Mammary epithelial cell (primary cell): ENCODE measurements at places on chromosomes 4 and X.

GRCh38 chr4:67565284-67565683 is 6.8 kb downstream of the STAP1 start:
- DNase-seq, result no peak

DNA sequence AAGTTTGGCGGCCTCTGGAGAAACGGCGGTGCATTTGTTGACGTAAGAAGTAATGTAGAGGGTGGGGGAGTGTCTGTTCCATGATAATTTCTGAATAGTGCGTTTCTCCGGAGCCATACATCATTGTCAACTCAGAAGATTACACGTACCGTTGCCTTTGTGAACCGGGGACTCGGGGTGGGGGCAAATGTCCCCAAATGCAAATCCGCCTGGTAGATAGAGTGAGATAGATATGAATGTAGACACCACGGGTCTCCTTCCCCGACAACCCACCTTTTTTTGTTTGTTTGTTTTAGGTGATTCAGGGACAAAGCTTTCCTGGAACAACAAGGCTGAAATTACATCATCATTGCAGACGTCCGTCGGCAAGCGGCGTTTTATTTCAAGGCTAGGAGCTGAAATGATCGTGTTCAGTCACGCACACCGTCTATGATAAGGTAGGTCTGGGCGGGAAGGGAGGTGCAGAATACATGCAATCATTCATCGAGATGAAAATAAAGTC is 96.0 kb upstream of the PPP2R3B start:
- DNase-seq, result no peak

- DNase-seq, result no peak
These were observed 50.5 kb downstream of the PSAPL1 start for GRCh38 chr4:7384003-7384928.

DNA sequence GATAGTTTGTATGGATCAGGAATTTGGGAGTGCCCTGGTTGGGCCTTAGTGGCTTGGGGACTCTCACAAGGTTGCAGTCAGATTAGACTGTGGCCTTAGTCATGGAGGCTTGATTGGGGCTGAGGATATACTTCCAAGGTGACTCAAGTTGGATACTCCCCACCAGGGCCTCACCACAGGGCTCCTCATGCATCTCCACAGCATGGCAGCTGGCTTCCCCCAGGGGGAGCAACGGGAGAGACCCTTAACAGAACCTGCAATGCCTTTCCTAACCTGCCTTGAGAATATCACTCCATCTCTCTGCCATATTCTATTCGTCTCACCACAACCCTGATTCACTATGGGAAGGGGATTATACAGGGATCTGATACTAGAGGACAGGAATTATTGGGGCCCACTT is 161.9 kb downstream of the RELL1 start:
- DNase-seq, result no peak

DNA sequence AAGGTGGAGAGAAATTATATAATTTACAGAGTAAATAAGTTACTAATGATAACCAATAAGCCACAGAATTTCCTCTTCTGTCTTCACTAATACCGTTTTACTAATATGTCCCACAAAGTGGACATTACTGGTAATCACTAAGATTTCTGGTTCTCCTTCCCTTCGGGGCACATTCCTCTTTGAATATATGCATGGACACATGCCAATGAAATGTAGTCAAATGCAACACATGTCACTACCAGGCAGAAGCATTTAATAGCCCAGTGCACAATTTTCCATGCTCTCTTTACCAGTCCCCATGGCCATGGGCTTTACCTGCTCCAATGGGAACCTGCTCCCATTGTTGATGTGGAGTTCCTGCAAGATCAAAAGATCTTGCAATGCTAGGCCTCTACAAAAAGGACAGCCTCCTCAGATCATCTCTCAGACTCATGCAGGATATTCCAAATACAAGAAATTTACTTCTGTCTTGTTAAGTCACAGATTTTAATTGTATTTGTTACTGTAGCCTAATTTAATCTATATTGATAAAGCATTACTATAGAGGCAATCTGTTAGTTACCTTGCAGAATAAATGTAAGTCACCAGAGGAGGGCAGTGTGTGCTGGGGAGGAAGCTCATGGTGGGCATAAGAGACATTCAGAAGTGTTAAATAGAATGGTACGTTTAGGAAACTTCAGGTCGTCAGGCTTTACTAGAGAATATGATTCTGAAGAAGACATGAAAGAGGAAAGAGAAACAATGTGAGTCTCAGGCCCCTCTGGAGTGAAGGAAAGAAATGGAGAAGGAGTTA is 37.1 kb upstream of the INPP4B start:
- DNase-seq, result no peak

GRCh38 chr4:1678244-1678643 is 5.9 kb downstream of the FAM53A start:
- DNase-seq, result no peak

DNA sequence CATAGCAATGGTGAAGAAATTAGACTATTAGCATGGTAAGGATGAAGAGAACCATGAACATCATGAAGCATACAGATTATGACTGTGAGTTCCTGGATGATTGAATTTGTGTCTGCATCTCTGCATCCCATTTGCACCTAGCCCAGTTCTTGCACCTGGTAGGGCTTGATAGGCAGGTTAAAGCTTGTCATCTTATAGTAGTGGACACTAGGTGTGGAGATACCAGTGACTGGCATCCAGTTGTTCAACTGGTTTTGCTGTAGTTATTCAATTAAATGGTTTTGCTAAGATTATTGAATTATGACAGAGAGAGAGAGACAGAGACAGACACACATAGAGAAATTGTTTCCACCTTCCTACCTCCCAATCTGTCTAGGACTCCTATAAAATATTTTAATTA is 5.0 kb downstream of the ADH7 start:
- DNase-seq, result no peak

- DNase-seq, result no peak
These were observed 22.9 kb downstream of the ABLIM2 start for GRCh38 chr4:8135666-8136065.

GRCh38 chr4:89514811-89515210 is 207.2 kb upstream of the GPRIN3 start:
- DNase-seq, result no peak

DNA sequence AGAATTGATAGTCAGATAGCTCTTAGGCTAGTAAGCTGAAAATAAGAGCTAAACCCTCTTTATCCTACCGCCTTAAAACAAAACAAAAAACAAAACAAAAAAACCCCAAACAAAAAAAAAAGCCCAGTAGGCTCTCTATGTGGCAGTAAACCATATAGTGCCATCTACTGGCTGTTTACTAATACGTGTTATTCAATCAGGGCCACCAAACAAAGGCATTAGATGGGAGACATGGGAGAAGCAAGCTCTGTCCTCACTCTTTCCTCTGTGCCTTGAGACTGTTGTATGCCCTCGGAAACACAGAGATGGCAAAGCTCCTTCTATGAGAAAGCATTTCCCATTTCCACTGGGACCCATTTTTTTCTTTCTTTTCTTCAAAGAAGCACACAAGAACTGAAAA is 148.8 kb upstream of the MID1 start:
- DNase-seq, result peak; percentile 12

GRCh38 chrX:131216828-131217227 is 72.3 kb downstream of the IGSF1 start:
- DNase-seq, result no peak

DNA sequence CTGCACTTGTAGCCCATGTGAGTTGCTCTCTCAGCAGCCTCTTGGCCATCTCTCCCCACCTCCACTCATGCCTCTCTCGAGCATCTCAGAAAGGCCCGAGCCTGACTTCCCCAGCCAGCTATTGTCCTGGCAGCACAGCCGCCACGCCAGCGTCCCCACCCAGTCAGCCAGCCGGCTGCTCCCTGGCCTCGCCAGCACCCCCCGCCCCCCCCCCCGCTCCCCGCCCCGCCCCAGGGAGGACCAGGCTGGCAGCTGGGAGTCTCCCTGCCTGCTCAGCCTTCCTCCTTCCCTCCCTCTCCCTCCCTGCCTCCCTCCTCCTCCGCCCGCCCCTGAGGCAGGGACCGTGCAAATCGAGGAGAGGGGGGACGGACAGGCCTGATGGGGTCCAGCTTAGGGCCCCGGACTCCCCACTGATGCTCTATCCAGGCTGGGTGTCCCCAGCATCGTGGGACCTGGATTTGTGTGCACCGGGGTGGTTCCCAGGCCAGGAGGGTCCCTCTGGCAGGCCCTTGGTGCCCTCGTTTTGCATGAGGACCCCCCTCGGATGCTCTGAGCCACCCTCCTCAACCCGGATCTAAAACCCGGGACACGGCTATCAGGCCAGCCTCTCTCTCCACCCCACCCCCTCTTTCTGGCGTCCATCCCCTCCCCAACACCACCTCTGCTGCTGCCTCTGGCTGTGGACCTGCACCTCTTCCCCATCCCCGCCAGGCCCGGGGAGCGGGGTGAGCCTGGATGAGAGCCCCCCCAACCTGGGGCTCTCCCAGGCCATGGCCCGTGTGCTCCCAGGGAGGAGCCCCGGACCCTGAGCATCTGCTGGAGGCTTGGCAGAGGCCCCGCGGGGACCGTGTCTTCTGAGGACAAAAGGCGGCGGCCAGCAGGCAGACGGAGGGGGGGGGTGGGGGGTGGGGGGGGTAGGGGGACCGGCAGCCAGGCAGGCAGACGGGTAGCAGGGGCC is at the start of gene GPR173:
GPR173 (plus strand) TSS at position 621 of the 958 bp plus-strand sequence. CDS start 27,833 bp downstream, outside the sequence.
- DNase-seq, result no peak

GRCh38 chr4:81577392-81577791 is 105.7 kb upstream of the RASGEF1B start:
- no peak for DNase-seq

GRCh38 chr4:183328832-183329231 is 6.6 kb upstream of the CLDN24 start:
- no peak for DNase-seq

DNA sequence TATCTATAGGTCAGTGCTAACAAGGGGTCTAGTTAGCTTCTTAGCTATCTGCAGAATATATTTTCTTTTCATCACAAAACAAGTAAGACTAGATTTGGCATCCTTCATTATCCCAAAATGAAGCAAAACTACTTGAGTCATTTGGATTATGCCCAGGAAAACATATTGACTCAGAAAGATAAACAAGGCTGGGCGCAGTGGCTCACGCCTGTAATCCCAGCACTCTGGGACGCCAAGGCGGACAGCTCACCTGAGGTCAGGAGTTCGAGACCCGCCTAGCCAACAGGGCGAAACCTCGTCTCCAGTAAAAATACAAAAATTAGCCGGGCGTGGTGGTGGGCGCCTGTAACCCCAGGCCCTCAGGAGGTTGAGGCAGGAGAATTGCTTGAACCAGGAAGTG is 18.0 kb upstream of the MND1 start:
- DNase-seq, result peak; percentile 60

GRCh38 chr4:128220286-128221235 is 67.1 kb downstream of the PGRMC2 start:
- DNase-seq, result peak; percentile 42

GRCh38 chr4:35163168-35163567 is 1081.1 kb downstream of the ARAP2 start:
- no peak for DNase-seq

DNA sequence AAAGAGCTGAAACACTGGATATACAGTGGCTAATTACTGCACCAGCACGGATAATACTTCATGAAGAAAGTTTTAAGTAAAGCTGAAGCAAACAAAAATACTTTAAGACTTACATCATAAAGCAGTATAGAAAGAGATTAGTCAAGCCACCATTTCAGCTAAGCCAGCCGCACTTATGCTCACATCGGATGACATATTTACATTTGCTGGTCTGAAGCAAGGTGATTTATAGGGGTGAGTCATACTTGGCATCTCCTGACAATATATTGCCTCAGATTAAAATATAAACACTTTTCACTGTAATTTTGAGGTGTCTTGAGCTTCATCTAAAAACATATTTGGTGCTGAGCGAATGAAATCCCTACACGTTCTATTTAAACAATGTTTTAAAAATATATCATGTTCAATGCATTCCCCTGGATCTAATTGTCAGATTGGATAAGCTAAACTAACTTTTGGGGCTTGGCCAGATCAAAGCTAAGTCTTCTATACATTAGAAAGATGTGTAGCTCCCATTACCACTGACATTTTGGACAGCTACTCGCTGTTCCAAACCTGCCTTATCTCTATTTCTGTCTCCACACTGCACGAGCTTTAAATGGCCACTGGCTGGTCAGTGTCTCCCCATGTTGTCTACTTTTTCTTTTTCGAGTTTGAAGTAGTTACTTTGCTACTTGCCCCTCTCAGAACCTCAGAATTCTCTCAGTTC is 103.2 kb downstream of the VCX2 start:
- peak; percentile 49 for DNase-seq

- no peak for DNase-seq
These were observed 187.9 kb upstream of the FAM9B start for GRCh38 chrX:9221781-9222180.
